ENCODE measurements at places on chromosomes 1 and 21.

DNA sequence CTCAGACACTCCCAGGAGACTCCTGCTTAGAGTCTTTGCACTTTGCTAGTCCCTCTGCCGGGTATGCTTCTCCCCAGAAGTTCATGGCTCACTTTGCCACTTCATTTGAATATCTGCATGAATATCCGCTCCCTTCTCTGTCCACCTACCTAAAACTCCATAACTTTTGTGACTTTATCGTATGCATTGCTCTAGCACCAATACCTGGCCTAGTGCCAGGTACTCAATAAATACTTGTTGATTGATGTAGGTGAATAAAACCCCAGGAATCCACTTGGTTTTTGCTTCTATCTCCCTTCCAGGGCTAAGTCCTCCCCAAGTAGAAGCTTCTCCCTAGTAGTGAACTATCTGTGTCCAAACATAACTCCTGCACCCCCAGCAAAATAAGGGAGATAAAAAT lies 27.8 kb upstream of the CTTNBP2NL start:
- DNase-seq: no peak

- DNase-seq: peak; percentile 91
Observed at GRCh38 chr1:150364231-150365003, 470 bp downstream of the RPRD2 start.

DNA sequence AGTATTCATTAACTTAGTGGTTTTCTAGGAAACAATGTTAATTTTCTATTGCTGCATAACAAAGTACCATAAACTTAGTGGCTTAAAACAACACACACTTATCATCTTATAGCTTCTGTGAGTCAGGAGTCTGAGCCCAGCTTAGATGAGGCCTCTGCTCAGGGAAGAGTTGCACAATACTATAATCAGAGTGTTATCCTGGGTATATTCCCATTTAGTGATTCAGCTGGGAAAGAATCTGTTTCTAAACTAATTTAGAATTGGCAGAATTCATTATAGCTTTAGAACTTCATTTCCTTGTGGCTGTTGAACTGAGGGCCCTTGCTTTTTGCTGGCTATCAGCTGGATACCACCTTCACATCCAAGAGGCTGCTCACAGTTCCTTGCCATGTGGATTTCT lies 515.5 kb downstream of the BRINP3 start:
- no peak for DNase-seq

DNA sequence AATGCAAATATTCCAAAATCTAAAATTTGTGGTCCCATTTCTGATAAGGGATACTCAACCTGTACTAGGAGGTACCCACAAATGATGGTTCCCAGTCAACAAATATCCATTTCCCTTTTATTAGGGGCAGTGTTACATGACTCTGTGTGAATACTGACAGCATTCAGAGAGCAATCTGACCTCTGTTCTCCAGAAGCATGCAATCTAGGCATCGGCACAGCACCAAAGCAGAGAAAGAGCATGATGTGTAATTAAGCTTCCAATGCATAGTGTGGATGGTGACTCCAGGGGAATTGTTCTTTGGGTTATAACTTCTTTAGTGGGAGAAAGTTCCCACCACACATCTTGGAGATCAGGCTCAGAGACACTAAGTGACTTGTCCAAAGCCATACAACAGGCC lies 71.6 kb downstream of the ELAVL4 start:
- no peak for DNase-seq

- no peak for DNase-seq
Observed at GRCh38 chr1:67342076-67342890, 34.6 kb downstream of the IL12RB2 start.

- no peak for DNase-seq
Observed at GRCh38 chr1:118145721-118146120, 39.3 kb downstream of the SPAG17 start.

DNA sequence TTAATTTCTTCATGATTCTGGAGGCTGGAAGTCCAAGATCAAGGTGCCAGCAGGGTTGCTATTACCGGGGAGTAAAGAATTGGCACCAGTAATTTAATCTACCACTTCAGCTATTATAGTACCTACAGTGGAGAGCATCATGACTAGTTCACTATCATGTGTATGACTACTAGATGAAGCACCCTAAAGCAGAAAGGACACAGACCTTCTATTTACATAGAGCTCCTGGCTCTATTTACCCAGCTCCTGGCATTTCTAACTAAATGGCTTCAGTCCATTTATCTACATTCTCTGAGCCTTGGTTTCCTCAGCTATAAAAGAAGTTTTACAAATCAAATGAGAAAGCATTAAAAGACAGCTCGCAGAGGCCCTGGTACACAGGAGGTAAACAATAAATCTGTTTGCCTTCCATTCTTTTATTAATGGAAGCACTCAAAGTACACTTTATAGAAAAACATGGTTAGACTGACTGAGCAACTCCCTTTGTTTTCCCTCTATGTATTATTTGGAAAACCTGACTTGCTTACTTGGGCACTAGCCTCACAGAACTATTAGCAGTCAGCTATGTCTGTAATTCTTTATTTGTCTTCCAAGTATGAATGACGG lies 203.0 kb downstream of the SLC35F3 start:
- peak; percentile 81 for DNase-seq
